ENCODE measurements at places on chromosomes 6 and 20.

- DNase-seq, result no peak
Measured at GRCh38 chr6:154638369-154638768, 94.8 kb upstream of the SCAF8 start.

DNA sequence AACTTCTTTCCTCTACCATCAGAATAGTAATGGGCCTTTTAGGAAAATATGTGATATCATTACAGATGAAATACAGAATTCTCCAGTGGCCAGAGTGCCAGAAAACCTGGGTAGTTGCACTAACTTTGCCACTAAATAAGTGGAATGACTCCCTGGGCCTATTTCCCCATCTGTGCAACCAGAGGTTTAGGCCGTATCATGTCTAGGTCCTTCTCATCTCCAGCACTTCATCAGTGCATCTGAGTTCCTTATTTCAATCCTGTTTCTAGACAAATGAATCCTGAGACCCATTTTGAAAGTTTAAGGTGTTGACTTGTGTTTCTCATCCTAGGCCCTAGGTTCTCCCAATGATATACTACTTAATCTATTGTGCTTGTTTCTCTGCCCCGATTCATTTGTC, 236.2 kb downstream of the CD83 start:
- DNase-seq, result no peak

- no peak for DNase-seq
Measured at GRCh38 chr6:155181498-155181897, 82.3 kb upstream of the CLDN20 start.

GRCh38 chr6:150466196-150466595, 97.4 kb downstream of the IYD start:
- no peak for DNase-seq

DNA sequence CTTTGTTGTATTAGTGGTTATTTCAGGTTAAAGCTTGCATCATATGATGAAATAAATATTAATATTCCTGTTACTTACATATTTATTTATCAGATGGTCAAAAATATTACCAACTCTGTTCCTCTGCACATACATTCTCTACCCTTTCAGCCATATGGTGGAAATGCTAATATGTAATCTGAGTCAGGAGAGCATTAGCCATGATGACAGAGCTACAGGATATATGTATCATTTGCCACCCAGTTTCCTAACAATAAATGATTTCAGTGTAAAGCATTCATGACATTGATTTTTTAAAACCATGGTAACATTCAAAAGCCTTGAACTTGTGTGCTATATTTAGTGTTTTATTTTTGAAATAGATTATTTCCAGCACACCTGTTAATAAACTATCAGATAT, 16.6 kb downstream of the POPDC3 start:
- no peak for DNase-seq

- no peak for DNase-seq
Measured at GRCh38 chr20:42027746-42028268, 409.6 kb upstream of the CHD6 start.

Data from activated CD4-positive, alpha-beta T cell treated with anti-CD3 and anti-CD28 coated beads, Interleukin-2, amount 50 U/mL, for 48 hours (primary cell).